ENCODE measurements at places on chromosomes 1 and 21.

GRCh38 chr1:156689035-156689952 is 12.1 kb upstream of the NES start:
- DNase-seq, result peak; percentile 68

DNA sequence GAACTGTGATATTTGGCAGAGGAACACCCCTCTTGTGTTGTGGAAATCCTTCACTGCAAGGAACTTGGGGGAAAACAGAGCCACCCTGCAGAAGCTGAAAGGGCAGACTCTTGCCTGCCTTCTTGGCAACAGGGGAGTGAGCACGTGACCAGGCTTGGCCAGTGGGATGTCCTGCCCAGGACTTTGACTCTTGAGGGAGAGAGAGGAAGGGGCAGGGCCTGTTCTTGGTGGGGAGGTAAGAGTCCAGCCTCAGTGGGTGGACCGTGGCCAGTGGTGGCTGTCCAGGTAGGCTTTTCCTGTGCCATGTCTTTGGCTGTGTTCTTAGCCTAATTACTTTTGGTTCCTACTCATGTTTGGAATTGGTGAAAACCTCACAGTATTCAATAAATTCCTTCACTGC is 8.6 kb upstream of the AK2 start:
- no peak for DNase-seq

DNA sequence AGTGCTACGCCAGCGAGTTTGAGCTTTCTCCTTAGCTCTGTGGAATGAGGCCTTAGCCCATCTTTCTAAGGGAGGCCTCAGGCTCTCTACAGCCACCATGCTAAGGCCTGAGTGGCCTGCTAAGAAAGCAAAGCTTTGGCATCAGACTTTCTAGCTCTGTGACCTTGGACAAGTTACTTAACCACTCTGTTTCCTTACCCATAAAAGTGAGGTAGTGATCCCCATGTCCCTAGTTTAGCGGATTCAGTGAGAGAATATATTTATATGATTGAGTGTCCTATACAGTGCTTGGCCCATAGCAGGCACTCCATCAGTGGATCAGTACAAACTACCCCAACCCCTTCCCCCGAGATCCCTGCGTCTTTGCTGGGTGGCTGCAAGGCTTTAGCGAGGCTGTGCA is 4.0 kb downstream of the POGK start:
- no peak for DNase-seq

DNA sequence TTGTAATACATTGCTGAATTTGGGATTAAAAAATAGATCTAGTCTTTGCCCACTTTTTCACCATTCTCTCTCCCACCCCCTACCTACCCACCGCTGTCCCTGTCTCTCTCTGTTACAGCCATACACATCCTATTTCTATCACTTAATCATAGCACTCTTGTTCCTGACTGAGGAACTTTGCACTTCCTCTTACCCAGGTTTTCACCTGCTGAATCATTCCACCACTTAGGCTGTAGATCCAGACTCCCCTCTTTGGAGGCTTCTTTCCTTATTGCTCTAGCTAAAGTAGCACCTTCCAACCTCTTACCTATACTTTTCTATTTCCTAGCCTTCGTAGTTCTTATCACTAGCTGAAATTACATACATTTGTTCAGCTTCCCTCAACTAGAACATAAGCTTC is 59.6 kb downstream of the ATP6V1G3 start:
- DNase-seq, result no peak

- DNase-seq, result no peak
Observed at GRCh38 chr1:182143825-182144645, 82.5 kb upstream of the ZNF648 start.

DNA sequence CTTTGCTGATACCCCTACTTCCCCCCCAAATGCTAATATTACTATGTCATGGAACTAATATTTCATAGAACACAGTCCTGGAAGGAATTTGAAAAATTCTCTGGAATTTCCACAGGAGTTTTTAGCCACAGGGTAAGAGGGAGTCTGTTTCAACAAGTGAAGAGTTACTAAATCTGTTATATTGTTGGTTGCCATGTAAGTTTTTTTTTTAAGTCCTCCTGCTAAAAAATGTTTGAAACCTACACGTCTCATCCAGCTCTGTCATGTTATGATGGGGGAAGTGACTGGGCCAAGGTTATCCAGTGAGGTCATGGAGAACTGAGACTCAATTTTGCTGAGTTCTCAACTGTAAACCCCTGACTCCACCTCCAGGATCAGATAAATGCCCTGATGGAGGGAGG is 60.8 kb upstream of the USP24 start:
- DNase-seq, result no peak

DNA sequence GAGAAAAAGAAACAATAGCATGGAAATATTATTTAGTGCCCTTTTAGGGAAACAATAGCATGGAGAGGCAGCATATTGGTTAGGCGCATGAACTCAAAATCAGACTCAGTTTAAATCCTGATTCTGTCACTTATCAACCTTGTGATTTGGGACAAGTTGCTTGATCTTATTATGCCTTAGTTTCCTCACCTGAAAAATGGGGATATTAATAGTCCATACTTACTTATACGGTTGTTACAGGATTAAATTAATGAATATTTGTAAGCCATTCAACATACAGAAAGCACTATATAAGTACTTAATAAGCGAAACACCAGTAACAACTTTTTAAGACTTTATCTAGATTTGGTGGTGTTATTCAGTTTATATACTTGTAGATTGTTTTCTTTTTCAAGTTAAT is 1.2 kb downstream of the TSEN15 start:
- DNase-seq, result no peak

DNA sequence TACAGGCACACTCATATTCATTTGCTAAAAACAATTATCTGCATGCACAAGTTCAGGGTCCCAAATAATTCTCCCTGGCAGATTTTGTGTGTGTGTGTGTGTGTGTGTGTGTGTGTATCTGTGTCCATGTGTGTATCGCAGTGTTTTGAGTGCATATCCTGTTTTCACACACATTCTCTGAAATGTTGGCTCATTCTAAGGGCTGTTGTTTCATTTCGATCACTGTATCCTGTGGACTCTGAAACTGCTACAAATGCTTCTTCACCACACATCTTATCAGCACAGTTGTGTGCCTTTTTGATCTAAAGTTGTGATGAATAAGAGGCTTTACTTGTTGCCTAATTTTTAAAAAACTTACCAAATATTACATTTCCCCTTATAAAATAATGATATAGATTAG is 34.6 kb downstream of the NR5A2 start:
- no peak for DNase-seq

DNA sequence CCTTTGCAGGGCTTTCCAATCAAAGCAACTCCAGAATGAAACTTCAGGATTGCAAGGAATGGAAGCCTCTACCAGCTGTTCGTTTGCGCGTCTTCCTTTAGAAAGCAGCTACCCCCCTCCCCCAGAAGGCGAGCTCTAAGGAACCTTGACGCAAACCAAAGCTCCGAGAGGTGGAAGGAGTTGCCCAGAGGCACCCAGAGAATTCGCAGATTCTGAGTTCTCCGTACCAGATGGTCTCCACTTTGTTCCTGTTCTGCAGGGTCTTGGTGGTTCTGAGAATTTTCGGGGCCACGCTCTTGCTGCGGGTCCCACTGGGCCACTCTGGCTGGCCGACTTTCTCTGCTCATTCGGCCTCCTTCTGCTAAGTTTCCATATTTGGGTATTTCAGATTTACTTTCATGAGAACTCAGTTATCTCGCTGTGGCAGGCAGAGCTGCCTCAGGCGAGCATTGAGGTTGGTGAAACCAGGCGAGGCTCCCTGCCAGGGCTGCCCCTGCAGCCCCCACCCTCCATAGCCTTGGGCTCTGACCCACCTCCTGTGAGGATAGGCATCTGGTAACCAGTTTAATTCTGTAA is 801 bp downstream of the TRAF5 start:
- DNase-seq, result no peak

Measured in activated T-cell treated with anti-CD3 and anti-CD28 coated beads for 24 hours (primary cell).